Vagina (tissue), 2 donors: ENCODE measurements at places on chromosomes 12 and 14.
A peak's percentile ranks its signal among the peaks of the same experiment; 100 is the strongest.

- DNase-seq = no peak
Measured at GRCh38 chr12:130806574-130806973, 32.5 kb downstream of the STX2 start.

DNA sequence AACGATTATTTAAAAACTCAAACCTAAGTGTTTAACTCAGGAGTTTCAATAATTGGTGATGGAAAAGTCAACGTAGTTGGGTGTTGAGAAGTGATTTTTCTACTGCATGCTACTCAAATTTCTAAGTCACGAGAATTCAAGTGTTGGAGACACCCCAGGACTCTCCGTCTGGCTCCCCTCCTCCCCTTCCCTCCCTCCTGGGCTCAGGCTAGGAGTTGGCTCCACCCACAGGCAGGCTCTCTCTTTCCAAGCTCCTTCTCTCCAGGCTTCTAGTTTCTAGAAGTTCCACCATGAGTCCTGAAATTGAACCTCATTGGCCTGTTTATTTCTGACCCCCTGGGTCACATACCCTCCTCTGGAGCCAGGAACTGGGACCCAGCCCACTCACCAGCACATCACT is 73.0 kb downstream of the TMEM132D start:
- no peak for DNase-seq

GRCh38 chr12:107406932-107407331 is 278.7 kb upstream of the PWP1 start:
- DNase-seq = no peak

DNA sequence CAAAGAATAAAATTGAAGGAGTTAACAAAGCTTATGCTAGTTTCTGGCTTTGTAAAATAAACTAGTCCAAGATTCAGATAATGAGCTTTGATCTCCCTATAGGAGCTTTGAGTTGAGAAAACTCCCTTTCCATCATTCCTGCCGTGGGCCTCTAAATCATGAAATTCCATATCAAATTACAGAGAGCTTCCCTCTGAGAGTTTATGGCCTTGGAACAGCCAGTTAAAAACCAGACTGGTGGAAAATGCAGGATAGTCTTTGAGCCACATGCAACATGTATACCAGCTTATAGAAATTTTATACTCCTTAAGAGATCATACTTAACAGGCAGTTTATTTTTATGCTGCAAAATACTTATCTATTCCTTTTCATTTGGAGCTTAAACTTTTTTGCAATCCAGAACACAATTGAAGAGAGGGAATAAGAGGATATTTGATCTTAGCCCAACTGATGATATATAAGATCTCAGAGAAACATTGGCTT is 175.8 kb upstream of the ATP2B1 start:
- no peak for DNase-seq

DNA sequence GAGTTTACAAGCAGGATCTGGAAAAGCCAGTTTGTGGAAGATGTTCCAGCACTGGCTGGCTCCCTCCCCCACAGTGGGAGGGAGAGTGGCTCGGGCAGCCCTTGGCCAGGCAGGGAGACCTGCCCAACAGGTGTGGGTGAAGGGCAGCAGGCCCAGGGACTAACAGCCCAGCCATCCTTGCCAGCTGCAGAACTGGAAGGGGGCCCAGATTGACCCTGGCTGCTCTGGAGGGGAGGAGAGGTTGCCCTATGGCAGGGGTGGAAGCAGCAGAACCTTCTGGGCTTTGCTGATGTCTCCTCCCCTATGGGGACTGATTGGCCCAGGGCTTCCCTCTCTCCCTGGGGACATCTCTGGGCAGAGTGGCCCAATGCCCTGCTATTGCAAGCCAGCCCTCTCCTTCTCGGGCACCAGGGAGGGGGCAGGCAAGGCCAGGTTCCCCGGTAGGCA is 20.5 kb downstream of the IRF2BPL start:
- DNase-seq = no peak

GRCh38 chr12:66669541-66669940 is 9.3 kb downstream of the GRIP1 start:
- DNase-seq = no peak

DNA sequence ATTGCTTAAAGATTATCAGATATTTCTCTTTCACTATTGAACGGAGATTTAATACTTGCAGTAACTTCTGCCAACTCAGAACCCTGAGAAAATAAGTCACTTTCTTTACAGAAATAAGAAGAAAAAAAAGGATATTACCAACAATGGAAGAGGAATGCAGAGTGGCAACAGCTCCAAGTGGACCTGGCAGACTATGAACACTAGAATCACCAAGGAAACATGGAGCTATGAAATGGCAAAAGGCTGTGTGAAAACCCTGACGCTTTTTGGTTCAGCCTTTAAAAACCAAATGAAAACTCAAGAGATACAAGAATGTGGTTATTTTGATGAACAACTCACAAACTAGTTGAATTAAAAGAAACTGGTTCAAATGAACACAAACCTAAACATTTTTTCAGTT is 17.7 kb downstream of the DTD2 start:
- no peak for DNase-seq

DNA sequence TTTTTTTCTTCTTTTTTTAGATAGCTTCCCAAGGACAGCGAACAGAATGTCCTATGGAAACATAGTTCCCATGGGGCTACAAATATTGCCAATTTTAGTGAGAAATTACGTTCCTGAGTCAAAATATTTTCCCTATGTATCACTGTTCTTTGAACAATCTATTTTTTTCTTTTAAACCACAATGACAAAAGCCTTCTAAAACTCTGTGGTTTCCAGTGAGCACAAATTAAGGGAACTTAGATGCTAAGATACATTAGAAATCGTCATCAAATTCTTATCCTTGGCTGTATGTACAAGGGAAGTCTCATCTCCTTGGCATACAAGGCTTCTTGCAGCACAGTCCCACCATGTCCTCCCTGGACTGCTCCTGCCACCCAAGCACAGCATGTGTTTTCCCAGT is 17.9 kb downstream of the CPM start:
- no peak for DNase-seq

DNA sequence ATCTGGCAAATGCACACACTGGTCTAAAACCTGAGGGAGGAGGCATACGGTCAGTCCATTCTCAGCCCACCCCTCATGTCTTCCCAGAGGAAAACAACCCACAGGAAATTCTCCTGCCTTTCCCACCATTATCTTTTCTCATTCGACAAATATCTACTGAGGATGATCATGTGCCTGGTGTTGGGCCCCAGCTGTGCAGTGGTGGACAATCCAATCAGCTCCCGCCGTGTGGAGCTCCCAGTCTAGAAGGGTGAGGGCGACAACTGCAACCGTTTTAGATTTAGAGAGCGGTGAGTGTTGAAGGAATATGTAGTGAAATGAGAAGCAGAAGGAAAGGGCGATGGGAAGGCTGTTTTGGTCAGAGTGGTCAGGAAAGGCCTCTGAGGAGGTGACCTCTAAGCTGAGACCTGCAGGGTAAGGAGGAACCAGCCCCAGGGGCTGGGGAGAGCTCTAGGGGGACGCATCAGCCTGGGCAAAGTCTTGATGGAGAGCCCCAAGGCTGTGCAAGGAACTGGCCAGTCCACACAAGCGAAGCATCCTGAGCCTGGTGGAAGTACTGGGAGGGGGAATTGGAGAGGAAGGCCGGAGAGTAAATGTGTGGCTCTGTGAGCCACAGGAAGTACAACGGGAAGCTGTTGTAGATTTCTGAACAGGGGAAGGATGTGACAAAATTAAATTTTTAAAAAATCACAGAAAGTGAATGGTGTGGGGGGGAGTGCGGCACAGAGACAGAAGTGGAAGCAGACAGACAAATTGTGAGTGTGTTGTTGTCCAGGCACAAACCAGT is 192.8 kb downstream of the NTF3 start:
- DNase-seq = no peak

DNA sequence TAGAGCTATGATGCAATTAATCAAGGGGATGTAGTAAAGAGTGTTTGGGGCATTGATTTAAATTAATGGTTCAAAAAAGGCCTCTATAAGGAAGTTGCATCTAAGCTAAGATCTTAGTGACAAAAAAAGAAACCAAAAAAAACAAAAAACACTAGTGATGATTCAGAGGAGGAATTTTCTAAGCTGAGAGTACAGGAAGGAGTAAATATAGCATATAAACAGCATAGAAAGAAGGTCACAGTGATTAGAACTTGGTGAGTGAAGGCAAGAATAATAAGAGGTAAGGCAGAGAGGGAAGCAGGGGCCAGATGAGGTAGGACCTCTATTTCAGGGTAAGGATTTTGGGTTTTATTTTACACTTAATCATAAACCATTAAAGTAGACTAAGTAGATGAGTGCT is 48.0 kb upstream of the PDZRN4 start:
- DNase-seq = no peak

DNA sequence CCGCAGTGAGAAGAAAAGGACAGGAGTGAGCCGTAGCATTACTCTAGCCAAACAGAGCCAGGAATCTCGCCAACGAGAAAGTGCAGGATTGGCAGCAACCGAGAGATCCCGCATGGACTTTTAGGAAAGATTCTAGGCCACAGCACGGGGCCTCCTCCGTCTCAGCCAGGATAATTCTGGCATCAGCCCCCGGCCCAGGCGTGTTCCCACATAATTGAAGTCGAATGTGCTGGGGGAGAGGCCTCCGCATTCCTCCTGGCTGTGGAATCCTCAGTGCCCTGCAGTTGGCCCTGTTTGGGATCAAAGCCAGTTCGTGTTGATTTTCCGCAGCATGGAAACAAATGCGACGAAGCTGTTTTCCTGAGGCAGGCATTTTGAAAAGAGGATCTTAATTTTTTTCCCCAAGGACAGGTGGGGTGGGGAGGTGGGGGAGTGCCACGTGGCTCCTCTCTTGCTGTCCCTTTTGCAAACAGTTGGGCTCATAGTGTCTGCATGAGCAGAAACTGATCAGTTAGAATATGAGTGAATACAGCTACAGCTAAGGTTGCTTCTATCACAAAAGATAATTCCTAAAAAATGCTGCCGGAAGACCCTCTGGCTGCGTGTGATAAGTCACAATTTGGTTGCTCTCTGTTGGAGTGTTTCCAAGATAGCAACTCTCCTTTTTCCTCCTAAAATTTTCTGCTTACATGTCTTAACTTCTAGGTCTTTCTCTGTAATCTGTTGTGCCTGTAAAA is 37.3 kb upstream of the ATXN2 start:
- DNase-seq = peak; percentile 91

GRCh38 chr14:37991027-37991426 is 216.7 kb upstream of the SSTR1 start:
- DNase-seq = no peak

DNA sequence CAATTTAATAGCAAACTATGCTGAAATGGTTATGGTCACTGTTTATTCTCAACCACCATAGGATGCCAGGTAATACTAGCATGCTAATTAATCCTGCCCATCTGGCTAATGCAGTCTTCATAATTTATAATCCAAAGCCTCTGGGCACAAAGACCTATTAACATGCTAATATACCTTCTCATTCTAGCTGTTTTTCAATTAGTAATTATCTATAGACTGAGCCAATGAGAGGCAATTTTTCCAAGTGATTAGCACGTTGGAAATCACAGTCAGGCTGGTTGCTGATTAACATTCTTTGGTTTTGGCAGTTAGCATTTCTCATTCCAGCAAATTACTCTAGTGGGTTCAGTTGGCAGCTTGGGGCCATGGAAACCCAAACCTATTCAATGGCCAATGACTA is 357.2 kb downstream of the SEC23A start:
- DNase-seq = no peak

GRCh38 chr14:61470261-61470960 is 149.0 kb downstream of the PRKCH start:
- no peak for DNase-seq

GRCh38 chr14:96598332-96598928 is 96.2 kb downstream of the PAPOLA start:
- DNase-seq = no peak

- DNase-seq = no peak
Measured at GRCh38 chr12:66045506-66045905, 85.0 kb downstream of the LLPH start.

DNA sequence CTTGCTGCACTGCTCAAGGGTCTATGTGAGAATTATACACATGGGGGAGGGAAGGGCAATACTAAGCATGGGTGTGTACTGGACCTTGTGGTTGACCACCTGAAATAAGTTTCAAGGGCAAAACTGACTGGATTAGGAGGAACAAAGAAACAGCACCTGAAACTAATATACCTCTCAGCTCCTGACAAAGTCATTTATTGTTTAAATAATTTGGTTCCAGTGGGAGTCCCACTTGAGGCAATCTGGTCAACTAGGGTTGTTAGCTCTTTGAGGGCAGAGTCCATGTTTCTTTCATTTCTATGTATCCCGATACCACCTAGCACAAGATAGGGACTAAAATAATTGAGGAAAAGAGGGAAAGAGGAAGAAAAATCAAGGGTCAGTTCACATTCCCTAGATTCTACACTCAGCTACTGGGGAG is 45.5 kb downstream of the STXBP6 start:
- no peak for DNase-seq

DNA sequence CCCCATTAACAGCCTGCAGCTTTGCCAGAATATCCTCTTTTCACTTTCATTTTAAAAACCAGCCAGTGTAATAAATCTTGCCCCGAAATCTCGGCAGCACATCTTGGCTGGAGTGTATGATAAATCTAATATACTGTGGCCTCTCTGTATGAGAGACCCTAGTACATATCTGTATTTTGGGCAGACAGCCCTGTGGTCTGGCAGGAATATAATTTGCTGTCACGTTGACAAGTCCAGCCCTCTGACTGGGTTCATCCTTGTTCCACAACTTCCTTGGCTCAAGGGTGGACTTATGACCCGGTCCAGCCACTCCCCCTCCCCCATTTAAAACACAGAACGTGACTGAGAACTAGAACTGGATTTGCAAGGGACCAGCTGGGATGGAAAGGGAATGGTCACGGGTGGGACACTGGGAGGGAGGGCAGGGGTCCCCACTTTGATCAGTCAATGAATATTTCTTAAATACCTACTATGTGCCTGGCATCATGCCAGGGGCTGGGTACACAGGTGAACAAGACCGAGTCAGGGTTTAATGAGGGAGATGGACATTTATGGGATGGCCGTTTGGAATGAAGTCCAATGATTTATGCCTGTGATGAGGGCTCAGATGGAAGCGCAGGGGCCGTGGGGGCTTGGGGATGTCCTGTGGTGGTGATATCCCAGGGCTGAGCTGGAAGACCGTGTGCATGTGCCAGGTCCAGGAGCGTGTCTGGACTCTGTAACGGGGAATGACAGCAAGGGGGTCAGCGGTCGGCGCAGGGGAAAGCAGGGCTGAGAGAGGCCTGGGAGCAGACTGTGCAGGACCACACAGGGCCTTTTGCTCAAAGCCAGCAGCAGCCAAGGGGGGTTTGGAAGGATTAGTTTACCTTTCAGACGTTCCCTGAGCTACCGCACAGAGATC is 190.5 kb downstream of the PHETA1 start:
- no peak for DNase-seq

- DNase-seq = no peak
Measured at GRCh38 chr14:71321574-71322315, 414.5 kb downstream of the PCNX1 start.
